Bronchial epithelial cell (primary cell): ENCODE measurements at places on chromosomes 7 and 10. TPM values are rescaled to one million over a fixed set of nuclear protein-coding genes. Genes with fewer than 3 reads are reported as not detected.

PRDX3 gene
- total RNA-seq: 107 and 110 TPM in 2 replicates

ERVW-1 gene
- total RNA-seq: not detected in 2 replicates

DNA sequence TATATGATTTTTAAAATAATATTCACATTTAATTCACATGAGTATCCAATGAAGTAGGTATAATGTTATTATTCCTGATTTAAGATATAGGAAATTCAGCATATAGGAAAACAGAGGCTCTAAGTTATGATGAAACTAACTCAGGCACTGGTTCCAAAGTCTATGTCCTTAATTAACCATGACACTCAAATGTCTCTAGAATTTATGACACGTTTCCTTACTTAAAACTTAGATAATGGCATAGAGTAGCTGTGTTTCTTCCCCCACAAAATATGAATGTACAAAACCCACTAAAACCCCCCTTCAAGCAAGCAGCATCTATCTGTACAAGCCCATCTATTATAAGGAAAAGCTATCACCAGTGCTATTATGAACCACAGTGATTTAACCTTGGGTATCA, 72.9 kb upstream of the CDK1 start:
- no peak for DNase-seq

- peak; percentile 71 for DNase-seq
These were observed 15.1 kb downstream of the LSMEM1 start for GRCh38 chr7:112495810-112496462.

- DNase-seq: no peak
These were observed 60.8 kb downstream of the CARD11 start for GRCh38 chr7:2982831-2983230.

- DNase-seq: no peak
These were observed 19.3 kb upstream of the ADAMTS14 start for GRCh38 chr10:70652761-70653657.

DNA sequence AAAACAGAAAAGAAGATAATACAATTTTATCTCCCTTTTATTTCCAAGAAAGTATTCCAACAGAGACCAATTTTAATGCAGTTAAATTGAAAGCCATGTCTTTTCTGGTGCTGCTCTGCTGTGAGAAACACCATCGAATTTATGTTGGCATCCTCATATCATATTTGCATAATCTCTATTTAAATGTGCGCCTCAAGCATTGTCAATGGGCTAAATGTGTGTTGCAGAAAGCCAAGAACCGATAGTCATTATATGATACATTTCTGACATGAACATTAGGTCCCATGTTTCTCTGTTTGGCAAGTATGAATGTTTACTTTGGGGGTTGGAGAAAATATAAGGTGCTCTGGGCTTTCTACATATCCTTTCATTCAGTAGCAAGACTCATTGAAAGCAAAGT, 1023.5 kb upstream of the CELF2 start:
- DNase-seq: no peak

DNA sequence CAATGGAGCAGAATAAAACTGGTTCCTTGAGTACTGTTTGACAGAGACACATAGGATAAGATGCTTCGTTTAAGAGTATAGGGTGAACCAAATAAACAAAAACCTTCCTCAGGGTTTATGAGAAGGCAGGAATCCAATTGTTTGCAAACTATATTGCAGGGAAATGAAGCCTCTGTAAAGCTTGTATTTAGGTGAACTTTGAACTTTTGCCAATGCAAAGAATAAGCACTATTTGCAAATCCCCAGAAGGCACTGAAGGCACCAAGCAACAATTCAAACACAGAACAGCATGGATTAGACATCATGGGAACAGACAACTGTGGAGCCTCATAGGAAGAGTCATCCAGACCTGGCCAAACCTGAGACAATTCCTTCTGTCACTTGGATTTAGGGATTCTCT, 47.1 kb upstream of the WASL start:
- DNase-seq: no peak

- no peak for DNase-seq
These were observed 140.4 kb upstream of the NPS start for GRCh38 chr10:127408733-127409132.
